Stomach (tissue), 19 donors: ENCODE measurements at places on chromosomes 12 and 14. TPM values are rescaled to one million over a fixed set of nuclear protein-coding genes. Genes with fewer than 3 reads are reported as not detected.

- no peak for DNase-seq
Measured at GRCh38 chr14:96423446-96424108, 31.6 kb downstream of the AK7 start.

The FZD10 gene
- 0.72 TPM for total RNA-seq

The COX8C gene
- not detected for total RNA-seq

The TAS2R8 gene
- not detected for total RNA-seq

GRCh38 chr12:111180426-111181142 is 188.3 kb downstream of the PHETA1 start:
- no peak for DNase-seq
